ENCODE measurements at places on chromosomes 2 and 18.

GRCh38 chr18:4453874-4454536 lies 1.1 kb downstream of the DLGAP1 start:
- no peak for DNase-seq

GRCh38 chr18:72444798-72445155 lies 99.4 kb downstream of the CBLN2 start:
- DNase-seq = no peak

DNA sequence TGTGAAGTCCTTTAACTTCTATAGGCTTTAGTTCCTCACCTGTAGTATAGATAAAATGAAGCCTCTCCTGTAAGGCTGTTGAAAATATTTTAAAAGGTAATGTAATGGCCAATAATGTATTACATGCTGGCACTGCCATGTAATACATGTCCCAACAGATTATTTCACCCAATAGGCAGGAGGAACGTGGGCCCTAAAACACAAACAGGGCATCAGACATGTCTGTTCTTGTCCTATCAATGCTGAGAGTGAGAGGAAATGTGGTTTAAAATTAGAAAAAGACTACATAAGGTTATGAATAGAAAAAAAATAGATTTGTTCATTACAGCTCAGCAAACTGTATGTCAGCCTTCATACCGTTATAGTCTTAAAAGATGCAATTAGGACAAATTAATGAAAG lies 492.7 kb upstream of the DDX18 start:
- no peak for DNase-seq

- DNase-seq = no peak
Measured at GRCh38 chr2:47819834-47820233, 36.9 kb downstream of the MSH6 start.

GRCh38 chr2:156748221-156748620 lies 312.0 kb downstream of the GPD2 start:
- no peak for DNase-seq

DNA sequence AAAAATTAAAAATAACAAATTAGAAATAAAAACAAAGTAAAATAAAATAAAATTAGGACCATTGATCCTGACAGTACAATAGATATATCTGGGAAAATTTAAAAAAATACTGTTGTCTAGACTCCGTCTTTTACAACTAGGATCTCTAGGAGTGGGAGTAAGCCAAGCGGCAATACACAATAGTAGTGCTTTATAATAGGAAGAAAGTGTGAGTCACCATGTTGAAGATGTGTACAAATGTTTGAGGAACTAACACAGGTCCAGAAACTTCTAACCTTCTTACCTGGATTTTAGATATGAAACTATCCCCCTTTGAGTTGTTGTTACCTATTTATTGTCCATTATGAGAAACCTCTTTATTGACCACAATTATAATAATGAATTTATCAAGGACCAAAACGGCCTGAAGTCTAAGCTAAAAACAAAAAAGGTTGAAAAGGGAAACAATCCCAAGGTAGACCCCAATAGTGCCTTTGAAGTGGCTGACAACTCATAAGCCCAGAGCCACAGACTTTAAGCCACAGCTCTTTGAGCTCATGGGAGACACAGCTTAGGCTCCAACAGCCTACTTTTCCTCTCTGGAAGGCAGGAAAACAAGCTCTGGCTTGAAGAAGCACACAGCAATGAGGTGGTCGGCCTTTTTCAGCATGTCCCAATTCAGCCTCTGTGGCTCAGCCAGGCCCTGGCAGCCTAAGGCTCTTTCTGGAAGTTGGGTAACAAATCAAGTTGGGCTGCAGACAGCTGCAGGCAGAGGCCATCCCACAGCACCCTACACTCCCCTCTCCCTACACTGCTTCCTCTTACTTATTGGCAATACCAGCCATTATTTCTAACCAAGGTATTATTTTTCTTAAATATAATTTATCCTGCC lies 62.9 kb downstream of the AQP4 start:
- no peak for DNase-seq

- DNase-seq = no peak
Measured at GRCh38 chr2:10375570-10376281, 72.4 kb downstream of the ODC1 start.

GRCh38 chr2:109648041-109648527 lies 33.9 kb downstream of the SOWAHC start:
- DNase-seq = no peak

DNA sequence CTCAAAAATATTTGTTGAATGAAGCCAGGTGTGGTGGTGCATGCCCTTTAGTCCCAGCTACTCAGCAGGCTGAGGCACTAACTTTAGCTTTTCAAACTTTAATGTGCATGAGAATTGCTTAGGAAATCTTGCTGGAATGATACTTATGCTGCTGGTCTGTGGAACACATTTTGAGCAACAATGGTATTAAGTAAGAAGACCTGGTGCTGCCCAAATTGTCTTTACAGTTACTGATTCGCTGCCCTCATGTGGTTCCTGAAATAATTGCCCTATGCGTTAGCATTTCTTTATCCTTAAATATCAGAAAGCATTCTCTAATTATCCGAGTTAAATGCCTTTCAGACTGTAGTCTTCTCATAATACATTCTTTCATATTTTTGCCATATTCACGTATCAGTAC lies 76.0 kb upstream of the SESTD1 start:
- peak; percentile 7 for DNase-seq

GRCh38 chr18:23324056-23324811 lies 128.9 kb upstream of the RIOK3 start:
- DNase-seq = no peak

DNA sequence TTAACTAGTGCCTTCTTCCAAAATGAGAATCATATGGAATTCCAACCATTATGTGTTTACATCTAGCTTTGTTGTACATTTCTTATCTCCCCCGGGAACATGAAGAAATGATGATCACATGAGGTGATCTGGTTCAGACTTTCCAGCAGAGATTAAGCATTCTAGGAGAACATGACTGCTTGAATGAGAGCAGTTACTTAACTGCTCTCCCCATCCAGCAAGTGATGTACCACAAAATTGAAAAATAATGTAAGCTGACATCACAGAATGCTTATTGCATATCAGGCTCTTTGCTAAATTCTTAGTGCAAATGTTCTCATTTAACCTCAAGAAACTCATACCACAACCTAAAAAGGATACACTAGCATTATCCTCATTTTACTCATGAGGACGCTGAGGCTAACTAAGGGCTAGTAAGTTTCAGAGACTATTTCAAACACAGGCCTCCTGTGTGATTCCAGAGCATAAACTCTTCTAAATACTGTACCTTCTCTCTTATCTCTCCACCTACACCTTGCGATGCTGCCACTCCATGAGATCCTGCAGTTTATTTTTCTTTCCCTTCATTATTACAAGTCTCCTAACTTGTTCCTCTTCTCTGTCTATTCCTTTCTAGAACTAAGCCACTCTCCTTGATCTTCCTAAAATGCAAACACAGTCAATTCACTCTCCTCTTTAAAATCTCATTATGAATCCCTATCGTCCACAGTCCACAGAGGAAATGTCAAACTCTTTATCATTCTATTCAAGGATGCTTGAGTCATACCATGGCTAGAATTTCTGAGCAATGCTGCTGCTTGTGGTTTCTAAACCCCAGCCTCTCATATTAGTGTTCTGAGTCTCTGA lies 1224.8 kb upstream of the ZEB2 start:
- no peak for DNase-seq

GRCh38 chr2:221225752-221226151 lies 346.4 kb downstream of the EPHA4 start:
- DNase-seq = no peak

- no peak for DNase-seq
Measured at GRCh38 chr2:72153026-72153791, 5.5 kb upstream of the CYP26B1 start.

DNA sequence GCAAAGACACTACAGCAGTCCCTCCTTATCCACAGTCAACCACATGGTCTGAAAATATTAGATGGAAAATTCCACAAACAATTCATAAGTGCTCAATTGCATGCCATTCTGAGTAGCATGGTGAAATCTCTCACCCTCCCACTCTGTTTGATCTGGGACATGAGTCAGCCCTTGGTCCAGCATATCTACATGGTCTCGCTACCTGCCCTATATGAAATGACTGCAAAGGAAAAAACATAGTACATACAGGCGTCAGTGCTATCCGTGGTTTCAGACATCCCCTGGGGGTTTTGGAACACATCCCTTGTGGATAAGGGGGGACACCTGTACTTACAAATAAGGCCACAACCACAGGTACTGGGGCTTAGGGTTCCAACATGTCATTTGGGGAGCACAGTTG lies 73.7 kb downstream of the CABLES1 start:
- no peak for DNase-seq

- no peak for DNase-seq
Measured at GRCh38 chr2:27806311-27807059, 35.0 kb downstream of the MRPL33 start.

- no peak for DNase-seq
Measured at GRCh38 chr2:150532879-150533278, 45.4 kb upstream of the RND3 start.

GRCh38 chr2:86512034-86512433 lies 51.2 kb downstream of the CHMP3 start:
- DNase-seq = no peak

DNA sequence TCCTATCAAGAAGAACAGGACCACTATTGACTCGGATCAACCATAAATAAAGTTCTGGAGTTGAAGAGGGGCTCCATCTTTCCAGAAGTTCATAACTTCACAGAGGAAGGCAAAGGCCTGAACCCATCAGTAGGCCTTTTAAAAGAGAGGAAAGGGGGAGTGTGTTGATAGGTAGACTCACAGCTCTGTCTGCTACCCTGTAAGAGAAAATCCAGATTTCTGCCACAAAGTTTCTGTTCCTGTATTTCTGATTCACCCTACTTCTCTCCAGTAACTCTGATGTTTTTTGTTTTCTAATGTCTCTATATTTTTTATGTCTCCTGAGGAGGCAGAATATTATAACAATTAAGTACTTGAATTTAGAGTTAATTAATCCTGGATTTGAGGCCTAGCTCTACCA lies 564.0 kb downstream of the TNS1 start:
- DNase-seq = no peak

DNA sequence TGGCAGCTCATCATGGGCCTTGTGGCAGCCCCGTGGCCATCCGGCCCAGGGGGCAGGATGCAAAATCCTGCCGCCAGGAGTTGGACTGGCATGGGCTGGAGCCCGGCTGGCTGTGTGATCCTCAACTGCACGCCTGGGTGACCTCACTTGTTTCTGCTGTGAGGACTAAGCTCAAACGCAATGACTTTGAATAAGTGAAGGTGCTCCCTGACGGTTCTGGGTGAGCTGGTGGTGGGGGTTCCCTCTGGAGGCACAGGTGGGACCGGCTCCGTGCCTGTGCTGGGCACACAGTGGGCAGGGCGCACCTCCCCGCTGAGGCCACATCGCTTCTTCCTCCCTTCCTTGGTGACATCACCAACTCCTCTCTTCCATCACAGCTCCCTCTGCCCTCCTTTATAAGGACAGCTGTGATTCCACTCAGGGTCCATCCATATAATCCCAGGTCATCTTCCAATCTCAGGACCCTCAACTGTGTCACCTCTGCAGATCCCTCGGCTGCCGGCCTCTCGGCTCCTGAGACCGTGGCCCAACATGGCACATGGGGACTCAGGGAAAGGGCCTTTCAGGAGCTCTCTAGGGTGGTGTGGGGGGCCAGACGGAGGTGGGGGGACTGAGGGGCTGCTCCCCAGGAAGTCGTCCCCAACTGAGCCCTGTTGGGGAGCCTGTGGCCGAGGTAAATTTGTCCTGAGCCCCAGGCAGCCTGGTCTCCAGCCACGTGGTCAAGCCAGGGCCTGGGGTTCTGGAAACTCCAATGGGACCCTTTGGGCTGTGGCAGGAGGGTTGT lies 75.5 kb upstream of the ODC1 start:
- no peak for DNase-seq

DNA sequence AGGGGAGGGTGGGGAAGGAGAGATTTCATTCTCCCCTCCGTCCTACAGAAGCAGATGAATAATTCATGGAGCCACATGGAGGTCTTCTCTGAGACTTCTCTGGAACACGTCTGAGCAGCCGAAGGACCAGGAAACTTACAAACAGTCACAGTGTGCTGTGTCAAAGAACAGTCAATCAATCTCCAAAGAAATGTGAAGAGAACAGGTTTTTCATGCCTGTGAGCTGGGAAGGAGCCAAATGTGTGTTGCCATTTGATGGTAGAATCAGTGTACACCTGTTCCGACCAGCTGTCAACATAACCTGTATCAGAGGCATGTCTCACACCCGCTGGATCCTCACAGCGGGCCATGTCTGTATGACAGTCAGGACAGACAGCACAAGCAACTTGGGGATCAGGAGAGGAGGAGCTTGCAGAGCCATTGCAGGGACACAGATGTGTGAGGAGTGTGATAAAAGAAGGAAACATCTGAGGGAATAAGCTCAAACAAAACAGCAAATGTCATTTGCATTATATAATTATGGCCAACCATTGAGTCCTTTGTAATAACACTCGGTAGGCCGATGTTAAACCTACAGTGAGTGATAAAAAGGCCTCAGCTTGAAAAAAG lies 298.5 kb downstream of the EN1 start:
- no peak for DNase-seq

- DNase-seq = no peak
Measured at GRCh38 chr2:134009440-134009839, 244.4 kb upstream of the MGAT5 start.

DNA sequence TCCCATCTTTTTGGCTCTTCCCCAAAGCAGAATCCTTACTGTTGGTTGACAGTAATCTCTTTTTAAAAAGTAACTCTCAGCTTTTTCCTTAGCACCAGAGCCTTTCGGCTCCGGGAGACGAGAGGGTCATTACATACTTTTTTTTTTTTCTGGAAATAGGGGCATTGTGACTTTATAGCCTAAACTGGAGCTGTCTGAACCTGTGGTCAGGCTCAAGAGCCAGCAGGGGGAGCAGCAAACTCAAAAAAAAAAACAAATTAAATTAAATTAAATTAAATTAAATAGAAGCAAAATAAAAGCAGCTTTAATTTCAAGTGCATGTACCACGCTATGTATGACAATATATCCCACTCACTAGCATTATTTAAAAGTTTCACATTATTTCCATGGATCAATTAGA lies 156.6 kb downstream of the DTNA start:
- no peak for DNase-seq

- DNase-seq = no peak
Measured at GRCh38 chr18:77550625-77551024, 301.0 kb downstream of the GALR1 start.

GRCh38 chr2:153644955-153645354 lies 166.4 kb upstream of the RPRM start:
- no peak for DNase-seq

DNA sequence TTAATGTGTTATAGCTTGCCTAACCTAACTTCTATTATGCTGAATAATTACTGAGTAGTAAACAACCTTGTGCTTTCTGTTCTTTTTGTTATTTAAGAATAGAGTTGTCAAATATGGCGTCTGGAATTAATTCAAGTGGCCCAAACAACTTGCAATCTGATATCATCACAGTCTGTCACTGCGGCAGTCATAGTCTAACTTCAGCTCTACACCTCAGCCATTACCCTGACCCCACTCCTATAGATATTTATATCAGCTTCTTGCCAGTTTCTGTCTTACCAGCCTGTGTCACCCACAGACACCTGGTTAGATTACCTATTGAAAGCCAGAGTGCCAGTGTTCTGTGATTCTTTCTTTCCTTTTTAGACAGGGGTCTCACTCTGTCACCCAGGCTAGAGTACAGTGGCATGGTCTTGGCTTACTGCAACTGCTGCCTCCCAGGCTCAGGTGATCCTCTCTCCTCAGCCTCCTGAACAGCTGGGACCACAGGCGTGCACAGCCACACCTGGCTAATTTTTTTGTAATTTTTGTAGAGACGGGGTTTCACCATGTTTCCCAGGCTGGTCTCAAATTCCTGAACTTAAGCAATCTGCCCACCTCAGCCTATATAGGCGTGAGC lies 14.1 kb upstream of the KLHL41 start:
- DNase-seq = no peak
